ENCODE measurements at places on chromosomes 6 and 20.

DNA sequence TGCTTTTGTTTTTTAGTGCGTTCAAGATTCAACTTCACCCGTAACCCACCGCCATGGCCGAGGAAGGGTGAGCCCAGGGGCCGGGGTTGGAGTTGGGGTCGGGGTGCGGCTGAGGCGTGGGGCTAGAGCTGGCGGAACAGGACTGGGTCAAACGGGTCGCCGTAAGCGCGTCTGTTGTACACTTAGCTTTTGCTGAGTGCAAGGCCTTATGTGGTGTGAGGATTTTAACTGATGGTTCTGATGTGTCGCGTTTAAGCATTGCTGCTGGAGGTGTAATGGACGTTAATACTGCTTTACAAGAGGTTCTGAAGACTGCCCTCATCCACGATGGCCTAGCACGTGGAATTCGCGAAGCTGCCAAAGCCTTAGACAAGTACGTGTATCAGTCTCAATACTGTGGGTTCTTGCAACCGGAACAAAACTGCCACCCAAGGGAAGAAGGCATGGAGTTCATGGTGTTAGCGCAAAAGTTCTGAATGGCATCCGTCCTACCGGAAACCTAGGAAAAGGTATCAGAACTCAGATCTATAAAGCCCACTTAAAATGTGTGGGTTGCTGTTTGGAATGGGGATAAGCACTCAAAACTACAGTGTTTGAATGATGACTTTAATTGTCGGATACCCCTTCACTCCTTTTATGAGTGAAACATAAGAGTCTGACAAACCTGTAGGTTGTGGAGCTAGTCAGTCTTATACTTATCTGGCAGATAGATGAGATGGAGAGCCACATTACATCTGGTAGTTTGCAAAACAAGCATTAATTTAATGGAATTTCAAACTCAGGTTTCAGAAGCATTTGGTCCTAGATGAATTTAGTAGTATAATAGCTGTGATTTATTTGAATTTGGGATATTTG lies 574 bp downstream of the RPS12 start:
- no peak for DNase-seq

DNA sequence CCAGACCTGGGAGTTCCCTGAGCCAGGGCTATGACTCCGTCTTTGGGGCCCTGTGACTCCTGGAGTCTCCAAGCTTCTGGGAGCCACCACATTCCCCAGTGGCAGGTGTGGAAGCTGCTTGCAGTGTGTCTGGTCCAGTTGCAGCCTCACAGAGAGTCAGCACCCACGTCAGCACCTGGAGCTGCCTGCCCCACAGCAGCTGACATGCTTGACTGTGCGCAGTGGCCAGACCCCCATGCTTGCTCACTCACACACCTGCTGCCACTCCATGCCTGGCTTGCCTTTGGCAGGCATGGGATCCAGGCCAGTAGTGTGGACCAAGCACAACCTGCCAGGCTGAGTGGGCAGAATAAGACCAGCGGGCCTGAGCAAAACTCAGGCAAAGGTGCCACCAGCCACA lies 31.0 kb upstream of the ASIP start:
- no peak for DNase-seq

- DNase-seq, result peak; percentile 92
Observed at GRCh38 chr6:149717588-149718458, at the start of gene LATS1. TSS of gene LATS1 (minus strand) at chr6:149718101. CDS start at chr6:149702126, 15,975 bp downstream.

DNA sequence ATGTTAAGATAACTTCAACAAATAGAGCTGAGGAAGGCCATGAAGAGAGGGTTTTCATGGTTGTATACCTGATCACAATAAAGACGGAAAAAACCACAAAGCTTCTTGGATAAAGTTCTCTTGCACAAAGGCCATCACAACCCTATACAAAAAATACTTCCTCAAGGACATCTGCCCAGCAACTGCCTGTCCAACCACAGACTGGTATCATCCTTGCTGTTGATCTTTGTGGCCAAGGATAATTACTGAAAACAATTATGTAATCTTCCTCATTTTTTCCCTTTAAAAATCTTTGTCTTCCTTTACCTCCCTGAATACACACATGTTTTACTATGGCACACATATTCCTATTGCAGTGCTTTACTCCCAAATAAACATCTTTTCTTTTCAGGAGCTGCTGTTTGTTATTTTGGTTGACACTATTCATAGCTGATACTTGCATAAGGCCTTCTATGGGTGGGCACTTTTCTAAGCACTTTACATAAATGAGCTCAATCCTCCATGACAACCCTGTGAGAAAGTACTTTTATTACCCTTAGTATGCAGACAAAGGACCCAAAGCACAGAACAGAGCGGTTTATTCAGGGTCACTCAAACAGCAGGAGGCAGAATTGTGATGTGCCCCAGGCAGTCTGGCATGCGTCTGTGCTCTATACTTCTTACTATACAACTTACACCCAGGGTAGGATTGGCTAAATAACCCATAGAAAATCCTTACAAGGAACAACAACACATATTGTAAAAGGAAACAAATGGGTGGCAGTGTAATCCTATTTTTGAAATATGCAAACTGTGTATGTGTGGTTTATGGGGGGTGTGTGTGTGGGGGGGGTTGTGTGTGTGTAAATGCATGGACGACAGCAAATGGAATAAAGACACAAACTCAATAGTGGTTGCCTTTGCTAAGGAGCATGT lies 35.1 kb downstream of the SNRNP48 start:
- no peak for DNase-seq

DNA sequence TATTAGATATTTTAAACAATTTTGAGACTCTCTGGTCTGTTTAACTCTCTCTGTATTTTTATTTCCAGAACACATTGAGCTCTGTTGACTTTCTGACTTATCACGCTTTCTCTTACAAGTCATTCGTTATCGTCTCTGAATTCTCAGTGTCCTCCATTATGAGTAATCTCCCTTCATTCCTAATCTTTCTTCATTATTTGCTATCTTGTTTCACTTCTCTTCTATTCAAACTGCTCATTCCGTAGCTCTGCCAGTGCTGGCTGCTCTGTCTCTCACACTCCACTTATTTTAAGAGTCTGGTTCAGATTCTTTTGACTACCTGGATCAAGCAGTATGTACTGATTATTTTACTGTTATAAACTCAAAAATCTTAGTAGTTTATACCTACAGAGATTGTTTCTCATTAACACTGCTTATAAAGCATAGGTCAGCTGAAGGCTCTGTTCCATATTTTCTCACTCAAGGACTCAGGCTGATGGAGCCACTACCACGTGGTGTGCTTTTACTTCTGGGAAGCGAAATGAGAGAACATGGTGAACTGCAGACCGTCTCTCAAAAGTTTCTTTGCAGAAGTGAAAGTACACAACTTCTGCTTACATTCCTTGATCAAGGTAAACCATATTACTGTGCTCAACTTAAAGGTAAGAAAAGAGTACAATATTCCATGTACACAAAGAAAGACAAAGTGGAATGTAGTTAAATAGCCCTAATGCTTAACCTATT lies 485.2 kb downstream of the GRIK2 start:
- DNase-seq, result no peak

- DNase-seq, result no peak
Observed at GRCh38 chr6:16533721-16534136, 227.5 kb downstream of the ATXN1 start.

GRCh38 chr6:145213614-145214013 lies 521.7 kb downstream of the EPM2A start:
- peak; percentile 18 for DNase-seq

DNA sequence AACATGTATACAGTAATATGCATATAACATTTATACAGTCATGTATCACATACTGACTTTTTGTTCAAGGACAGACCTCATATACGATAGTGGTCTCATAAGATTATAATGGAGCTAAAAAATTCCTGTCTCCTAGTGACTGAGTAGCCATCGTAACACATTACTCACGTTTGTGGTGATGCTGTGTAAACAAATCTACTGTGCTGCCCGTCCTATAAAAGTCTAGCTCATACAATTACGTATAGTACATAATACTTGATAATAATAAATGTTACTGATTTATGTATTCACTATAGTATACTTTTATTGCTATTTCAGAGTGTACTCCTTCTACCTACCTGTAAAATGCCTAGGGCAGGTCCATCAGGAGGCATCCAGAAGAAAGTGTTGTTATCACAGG lies 17.4 kb downstream of the SERAC1 start:
- no peak for DNase-seq

- DNase-seq, result no peak
Observed at GRCh38 chr20:34402461-34402860, 39.4 kb downstream of the ITCH start.

- DNase-seq, result no peak
Observed at GRCh38 chr6:20532881-20533280, 1.4 kb upstream of the CDKAL1 start.

GRCh38 chr6:44178424-44179071 lies 19.9 kb downstream of the CAPN11 start:
- no peak for DNase-seq

- no peak for DNase-seq
Observed at GRCh38 chr20:25675161-25675560, 21.5 kb downstream of the ZNF337 start.

DNA sequence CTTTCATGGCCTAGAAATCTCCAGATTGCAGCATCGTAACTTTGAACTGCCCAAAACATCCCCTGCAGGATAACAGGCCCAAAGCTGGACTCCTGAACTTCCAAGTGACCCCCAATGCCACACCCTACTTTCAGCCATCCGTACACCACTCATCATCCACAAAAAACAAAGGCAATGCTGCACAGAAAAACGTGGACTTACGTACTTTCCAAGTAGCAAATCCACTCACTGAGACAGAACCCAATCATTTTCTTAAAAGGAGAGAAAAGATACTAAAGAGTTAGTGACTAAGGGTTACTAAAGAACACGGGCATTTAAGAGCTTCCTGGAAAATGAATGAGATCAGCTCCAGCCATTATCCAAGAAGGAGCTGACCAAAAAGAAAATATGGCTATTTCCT lies 211.0 kb downstream of the WDR27 start:
- no peak for DNase-seq

DNA sequence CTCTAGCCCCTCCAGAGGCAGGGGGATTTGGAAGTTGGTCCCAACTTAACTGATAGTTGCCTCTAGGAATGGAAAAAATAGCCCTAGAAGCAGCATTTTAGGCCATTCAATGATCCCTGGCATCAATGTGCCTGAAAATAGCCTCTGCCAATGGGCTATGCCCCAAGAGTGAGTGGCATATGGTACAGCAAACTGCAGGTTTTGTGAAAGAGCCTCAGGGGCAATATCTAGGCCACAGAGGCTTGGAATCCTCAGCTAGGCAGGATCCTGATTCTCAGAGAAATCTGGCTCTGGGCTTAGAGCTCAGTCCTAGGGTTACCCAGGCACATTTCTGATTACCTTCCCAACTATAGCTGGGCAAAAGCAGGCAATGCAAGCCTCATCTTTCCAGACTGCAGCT lies 104.4 kb upstream of the MOCS1 start:
- DNase-seq, result no peak

DNA sequence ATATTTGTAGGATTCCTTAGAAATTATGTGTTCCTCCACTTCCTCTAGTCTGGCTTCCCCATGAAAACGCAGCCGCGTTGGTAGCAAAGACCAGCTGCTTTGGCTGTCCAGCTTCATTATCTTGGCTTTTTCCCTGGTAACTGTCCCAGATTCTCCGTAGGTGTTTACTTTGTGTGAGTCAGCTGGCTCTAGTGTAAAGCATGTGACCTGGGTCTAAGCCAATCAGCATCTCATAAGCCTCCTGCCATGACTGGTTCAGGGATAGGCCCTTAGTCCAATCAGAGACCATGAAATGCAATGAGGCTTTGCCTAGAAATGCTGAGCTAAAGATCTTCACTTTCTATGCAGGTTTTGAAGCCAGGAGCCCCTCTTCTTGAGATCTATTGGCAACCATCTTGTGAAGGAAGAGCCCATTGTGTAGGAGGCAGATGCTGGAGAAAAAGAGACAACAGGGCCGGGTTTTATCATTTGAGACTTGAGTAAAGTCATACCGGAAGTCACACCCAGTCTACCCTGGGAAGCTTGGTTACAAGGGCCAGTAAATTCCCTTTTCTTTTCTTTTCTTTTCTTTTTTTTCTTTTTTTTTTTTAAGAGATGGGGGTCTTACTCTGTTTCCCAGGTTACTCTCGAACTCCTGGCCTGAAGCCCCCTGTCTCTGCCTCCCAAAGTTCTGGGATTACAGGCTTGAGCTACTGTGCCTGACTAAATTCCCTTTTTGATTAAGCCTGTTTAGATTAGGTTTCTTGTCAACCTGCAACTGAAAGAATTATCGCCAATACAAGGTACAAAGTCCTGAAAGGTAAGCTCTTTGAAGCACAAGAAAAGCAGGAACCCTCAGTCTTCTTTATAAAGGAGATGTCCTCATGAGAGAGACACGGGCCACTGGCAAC lies 256.5 kb upstream of the RREB1 start:
- DNase-seq, result no peak

DNA sequence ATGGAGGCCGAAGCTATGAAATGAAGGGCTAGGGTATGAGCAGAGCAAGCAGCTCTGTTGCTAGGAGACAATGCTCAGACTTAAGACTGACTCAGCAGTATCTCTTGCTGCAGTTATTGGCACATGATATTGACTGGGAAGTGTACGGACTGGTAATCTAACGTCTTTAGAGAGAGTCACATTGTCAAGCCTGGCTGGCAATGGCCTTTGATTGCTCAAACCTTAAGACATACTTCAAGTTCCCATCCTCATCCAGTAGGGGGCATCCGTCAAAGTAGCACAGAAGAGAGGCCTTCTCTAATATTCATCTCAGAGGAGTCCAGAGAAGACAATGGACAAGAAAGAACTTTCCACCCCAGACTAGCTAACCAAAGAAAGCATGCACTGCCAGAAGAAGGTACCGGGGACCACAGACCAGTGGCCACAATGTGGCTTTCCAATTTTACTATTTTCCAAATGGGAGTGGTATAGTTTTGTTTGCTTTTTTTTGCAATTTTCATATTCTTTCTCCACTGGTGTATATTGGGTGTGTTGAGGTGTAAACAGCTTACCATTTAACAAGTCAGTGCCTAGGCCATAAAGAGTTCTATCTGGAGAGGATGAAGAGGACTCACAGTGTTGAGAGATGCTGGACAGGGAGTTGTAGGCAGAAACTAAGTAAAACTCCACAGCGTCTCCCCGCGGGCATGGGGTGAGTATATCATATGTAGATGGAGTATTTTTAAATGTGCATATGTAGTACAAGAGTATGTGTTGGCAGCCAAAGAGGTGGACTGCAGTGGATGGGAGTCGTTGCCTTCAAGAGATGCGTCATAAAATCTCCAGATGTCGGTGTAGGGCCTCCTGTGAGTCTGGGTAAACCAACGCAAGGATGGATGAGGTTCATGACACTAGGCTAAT lies 36.7 kb downstream of the LRFN2 start:
- peak; percentile 51 for DNase-seq

DNA sequence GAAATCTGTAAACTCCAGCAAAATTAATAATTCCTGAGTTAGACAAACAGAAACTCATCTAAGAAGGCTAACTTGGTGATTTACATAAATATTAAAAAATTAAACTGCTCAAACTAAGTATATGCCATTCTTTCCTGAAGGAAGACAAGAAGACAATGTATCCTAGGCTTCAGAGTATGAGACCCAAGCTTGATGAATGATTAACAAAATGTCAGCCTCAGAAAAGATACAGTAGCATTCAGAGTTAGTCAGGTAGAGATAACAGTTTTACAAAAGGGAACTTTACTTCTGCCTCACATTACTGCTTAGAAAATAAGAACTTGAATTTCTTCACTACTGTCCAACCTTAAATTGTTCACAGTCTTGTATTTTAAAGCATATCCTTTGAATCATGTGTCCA lies 12.0 kb downstream of the CSNK2A1 start:
- DNase-seq, result peak; percentile 13

GRCh38 chr20:2653556-2654383 lies 1.3 kb downstream of the NOP56 start:
- DNase-seq, result no peak

GRCh38 chr20:46690219-46691106 lies 1.2 kb upstream of the TP53RK start:
- DNase-seq, result no peak

GRCh38 chr6:35856250-35856649 lies 51.1 kb downstream of the LHFPL5 start:
- DNase-seq, result no peak

All from GM10248 (cell line).